ENCODE measurements at places on chromosomes 6 and 20.

DNA sequence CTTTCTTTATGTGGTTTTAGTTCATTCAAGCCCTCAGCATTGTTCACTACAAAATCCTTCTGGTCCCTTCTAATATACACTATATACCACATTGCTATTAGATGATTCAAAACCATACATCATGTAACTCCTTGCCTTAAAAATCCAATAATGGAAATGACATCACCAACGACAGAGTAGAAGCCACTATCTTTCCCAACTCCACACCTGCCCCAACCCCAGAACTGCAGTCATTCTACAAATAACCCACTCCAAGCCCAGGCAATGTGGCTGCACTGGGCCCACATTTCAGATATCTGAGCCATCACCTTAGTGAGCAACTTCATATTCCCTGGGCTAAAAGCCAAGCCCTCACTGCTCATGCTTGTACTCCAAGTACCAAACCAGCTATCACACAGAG is 22.6 kb upstream of the RUNX2 start:
- DNase-seq, result no peak

- DNase-seq, result no peak
Observed at GRCh38 chr6:112416866-112417265, 69.7 kb downstream of the RFPL4B start.

- DNase-seq, result no peak
Observed at GRCh38 chr6:138005846-138006245, 101.4 kb downstream of the PERP start.

DNA sequence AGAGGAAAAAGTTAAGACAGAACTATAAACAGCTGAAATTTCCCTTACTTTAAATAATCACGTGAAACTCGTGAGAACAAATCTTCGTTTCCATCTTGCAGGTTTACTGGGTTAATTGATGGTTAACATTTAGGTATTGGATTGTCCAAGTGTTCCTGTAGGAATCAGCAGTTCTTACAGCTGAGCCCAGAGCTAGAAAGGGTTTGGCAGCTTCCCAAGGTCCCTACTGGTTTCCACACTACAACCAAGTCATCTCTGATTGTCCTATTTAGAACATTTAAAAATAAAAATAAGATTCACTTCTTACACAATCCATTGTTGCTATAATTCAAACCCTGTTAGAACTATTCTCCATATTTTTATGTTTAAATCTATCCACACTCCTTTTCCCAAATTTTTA is 15.8 kb downstream of the MPC1 start:
- DNase-seq, result no peak

GRCh38 chr6:37237789-37238188 is 19.8 kb upstream of the TBC1D22B start:
- no peak for DNase-seq

GRCh38 chr20:5447188-5447587 is 130.4 kb upstream of the PROKR2 start:
- no peak for DNase-seq

DNA sequence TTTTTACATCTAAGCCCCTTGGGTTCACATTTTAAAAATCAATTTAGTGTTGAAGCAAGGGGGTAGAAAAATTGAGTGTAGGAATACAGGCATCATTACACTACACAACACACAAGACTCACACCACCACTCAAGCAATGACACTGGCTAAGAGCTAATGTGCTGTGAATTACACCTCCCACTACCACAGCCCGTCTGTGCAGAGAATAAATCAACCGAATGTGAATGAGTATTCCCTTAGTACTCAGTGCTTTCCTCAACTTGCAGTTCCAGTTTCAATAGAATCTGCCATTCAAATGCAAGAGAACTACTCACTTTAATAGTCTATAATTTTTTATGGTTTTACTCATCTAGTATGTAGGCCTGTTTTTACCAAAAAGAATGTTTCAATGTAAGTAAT is 114.4 kb downstream of the PDSS2 start:
- no peak for DNase-seq

- no peak for DNase-seq
Observed at GRCh38 chr6:113786168-113786567, 71.0 kb upstream of the MARCKS start.

DNA sequence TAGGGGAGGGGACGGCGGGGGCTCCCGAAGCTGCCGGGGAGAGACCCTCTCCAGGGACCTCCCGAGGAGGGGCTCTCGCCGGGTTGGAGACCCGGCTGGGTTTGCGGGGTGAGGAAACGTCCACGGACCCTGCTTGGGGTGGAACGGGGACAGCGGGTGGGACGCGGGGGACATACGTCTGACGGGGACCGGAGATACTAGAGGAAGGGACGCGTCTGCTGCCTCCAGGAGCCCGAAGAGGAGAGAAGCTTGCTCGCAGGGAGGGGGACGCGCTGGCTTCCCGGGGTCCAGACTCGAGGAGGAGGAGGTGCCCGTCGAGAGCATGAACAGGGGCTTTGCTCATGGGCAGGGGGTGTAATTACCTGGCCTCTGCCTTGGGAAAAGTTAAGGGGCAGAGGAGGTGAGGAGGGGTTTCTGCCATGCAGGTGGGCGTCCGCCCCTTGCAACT is 593 bp downstream of the DNMT3B start:
- DNase-seq, result peak; percentile 18

DNA sequence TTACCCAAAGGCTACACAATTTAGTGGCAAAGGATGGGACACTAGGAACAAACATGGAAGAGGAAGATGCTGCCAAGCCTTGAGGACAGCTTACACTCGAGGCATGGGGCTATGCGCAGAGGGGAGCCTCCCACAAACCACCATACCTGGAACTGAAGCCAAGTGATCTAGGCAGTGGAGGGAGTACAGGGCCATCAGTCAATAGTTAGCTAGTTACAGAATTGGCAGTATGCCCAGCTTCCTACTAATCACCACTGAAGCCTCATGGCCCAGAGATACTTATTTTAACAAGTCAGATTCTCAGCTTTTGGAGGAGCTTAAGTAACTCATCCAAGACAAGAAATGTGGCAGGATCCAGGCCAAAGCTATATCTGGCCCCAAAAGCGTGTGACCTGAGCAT is 226.6 kb upstream of the MOCS1 start:
- no peak for DNase-seq

DNA sequence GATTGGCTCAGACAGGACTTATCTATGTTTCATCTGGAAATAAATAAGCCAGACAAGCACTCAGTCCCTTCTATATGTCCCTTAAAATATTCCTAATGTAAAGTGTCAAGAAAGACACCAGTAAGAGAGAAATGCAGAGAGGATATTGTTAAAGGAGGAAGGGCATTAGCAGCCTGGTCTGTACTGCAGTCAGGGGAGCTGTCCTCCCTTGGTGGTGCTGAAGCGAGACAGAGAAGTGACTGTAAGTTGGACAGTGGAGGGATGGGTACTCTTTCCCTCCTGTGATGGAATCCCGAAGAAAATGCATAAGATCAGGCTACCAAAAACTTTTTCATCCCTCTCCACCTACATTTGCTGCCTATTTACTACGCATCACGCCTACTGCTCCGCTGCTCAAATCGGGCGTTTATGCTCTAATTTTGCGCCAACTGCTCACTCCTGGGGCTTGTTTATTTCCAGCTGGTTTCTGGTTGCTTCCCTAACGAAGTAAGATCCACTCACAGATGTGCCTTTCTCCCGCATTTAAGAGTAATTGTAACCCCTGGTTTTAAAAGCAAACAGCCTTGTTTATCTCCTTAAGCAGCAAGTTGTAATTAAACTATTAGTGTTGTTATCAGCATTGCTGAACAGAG is 35.2 kb downstream of the PHACTR1 start:
- peak; percentile 51 for DNase-seq

DNA sequence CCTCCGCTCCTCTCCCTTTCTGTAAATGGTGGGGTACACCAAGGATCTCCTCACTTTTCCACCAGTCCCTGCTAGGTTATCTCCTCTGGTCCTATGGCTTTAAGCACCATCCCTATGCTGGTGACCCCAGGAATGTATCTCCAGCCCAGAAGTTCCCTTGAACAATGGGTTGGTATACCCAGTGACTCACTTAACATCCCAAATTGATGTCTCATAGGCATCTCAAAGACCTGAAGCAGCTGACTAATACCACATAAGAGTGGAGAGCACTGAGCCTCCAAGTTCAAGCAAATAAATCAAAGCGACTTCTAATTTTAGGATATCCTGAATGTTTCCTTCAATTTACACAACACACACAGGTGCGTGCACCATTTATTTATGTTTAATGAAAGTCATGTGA is 48.3 kb downstream of the ADGRF1 start:
- no peak for DNase-seq

DNA sequence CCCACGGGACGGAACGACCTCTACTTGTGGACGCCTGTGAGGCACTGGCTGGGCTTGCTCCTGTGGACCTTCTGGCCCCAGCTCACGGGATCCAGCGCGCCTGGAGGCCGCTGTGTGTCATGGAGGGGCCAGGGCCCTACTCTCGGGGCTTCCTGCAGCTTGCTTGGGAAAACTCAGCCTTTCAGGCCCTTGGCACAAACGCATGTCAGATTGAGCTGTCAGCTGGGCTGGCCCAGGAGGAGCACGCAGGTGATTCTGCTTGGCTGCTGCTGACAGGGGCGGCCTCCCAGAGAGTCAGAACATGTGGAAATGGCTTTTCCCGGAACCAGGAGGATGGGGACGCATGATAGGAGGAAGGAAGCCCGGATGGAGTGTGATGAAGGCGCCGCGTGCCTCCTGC is 39.7 kb downstream of the TMEM181 start:
- DNase-seq, result no peak

Measured in activated naive CD8-positive, alpha-beta T cell treated with anti-CD3 and anti-CD28 coated beads, Interleukin-2, amount 50 U/mL, for 24 hours (primary cell).